Glutamatergic neuron (in vitro differentiated cells): ENCODE measurements at places on chromosomes 11 and 22. TPM values are rescaled to one million over a fixed set of nuclear protein-coding genes. Genes with fewer than 3 reads are reported as not detected.

Gene UFD1
- 48.0 TPM for total RNA-seq

DNA sequence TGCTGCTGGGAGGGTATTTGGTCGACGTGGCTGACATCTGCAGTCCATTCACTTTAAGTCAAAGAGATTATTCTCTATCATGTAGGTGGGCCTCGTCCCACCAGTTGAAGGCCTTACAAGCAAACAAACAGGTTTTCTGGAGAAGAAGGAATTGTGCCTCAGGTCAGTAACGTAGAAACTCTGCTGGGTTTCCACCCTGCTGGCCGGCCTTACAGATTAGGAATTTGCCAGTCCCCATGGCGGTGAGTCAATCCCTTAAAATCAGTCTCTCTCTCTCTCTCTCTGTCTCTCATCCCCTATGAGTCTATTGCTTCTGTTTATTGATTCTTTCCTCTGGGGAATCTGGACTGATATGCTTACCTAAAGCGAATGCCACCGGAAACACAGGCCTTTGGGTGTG, 75.4 kb upstream of the FGF3 start:
- peak overlapping the region; percentile 36 for H3K4me3 ChIP-seq
- H3K27me3 ChIP-seq = peaks cover 21% of the 10 kb centered on the region
- H3K36me3 ChIP-seq = peaks cover 11% of the 10 kb centered on the region
- DNase-seq = no peak

Gene DUSP8
- 123 TPM for total RNA-seq

DNA sequence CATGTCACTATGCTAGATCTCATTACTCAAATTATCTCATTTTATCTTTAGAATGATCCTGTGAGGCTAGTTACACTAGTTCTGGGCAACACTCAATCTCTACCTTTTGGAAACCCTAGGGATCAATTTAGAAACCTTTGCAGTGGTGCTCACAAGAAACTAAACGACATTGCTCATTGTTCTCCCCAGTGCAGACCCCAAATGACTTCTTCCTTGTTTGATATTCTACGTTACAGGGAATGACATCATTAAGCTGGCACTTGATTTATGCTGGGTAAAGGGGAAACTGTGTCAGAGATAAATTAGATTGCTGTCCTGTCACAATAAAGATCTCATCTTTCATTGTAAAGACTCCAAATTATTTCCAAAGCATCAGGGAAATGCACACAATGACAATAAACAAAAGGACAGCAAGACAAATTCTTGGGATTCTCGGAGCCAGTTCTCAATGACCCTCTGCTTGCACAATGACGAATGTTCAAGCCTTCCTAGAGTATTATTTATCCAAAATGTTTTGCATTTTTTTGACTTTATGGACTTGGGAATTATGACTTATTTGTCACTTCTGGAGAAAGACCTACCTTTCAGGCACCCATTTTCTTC, 1121.8 kb upstream of the TENM4 start:
- no peak overlapping the region for H3K4me3 ChIP-seq
- H3K4me1 ChIP-seq = no peaks in the 10 kb centered on the region
- DNase-seq = no peak
- no peaks in the 10 kb centered on the region for H3K36me3 ChIP-seq
- no peak overlapping the region for H3K27ac ChIP-seq

Gene OR5B21
- total RNA-seq = not detected

DNA sequence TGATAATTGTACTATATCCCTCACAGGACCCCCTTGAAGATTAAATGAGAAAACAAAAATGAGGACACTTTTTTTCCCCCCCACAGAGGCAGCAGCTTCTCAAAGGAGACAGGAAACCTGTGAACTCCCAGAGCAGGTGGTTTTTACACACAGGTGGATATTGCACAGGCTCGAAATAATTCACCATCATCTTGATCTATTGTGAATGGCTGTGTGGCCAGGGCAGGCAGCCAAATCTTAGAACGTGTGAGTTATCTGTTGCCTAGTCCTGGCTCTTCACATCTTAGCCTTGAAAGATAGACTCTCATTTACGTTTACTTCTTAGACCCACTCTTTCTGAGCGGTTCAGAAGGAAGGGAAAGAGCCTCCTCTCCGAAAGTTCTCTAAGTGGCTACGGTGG, 23.5 kb downstream of the PPFIBP2 start:
- peaks cover 7% of the 10 kb centered on the region for H3K27me3 ChIP-seq
- H3K4me1 ChIP-seq = no peaks in the 10 kb centered on the region
- DNase-seq = no peak
- no peak overlapping the region for H3K27ac ChIP-seq
- H3K36me3 ChIP-seq = no peaks in the 10 kb centered on the region
- H3K4me3 ChIP-seq = no peak overlapping the region

Gene PLEKHA7
- 5.7 TPM for total RNA-seq

- H3K36me3 ChIP-seq = no peaks in the 10 kb centered on the region
- H3K27me3 ChIP-seq = peaks cover 8% of the 10 kb centered on the region
- no peak overlapping the region for H3K27ac ChIP-seq
- no peak overlapping the region for H3K4me3 ChIP-seq
Measured at GRCh38 chr11:131902421-131902820, 532.0 kb downstream of the NTM start.

Gene FGF19
- total RNA-seq = 5.1 TPM

GRCh38 chr22:30127749-30128166, 47.5 kb downstream of the HORMAD2 start:
- H3K4me1 ChIP-seq = no peaks in the 10 kb centered on the region
- no peaks in the 10 kb centered on the region for H3K36me3 ChIP-seq
- H3K27ac ChIP-seq = no peak overlapping the region
- H3K27me3 ChIP-seq = no peaks in the 10 kb centered on the region

Gene TP53AIP1
- 0.34 TPM for total RNA-seq

- peak overlapping the region; percentile 95 for H3K27ac ChIP-seq
- H3K27me3 ChIP-seq = peaks cover 6% of the 10 kb centered on the region
- H3K4me3 ChIP-seq = peak overlapping the region; percentile 56
- DNase-seq = peak; percentile 79
- peaks cover 16% of the 10 kb centered on the region for H3K4me1 ChIP-seq
- no peaks in the 10 kb centered on the region for H3K36me3 ChIP-seq
Measured at GRCh38 chr11:61949169-61950034, 749 bp upstream of the BEST1 start.

Gene LMO1
- 5.7 TPM for total RNA-seq

DNA sequence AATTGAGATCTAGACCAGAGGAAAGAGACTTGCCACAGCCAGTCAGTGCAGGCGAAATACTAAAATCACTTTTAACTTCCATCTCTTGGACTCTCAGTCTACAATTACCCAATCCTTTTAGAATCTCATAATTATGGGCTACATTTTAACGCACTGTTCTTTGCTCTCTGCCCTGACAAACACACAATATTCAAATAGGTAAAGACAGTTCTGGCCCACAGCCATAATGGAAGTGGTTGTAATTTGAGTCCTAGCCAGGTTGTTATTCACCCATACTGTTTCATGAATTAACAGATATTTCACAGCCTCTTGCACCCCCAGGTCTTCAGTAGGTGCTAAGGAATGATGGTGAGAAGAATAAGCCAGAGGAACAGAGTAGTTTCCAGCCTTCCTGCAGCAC, 830 bp downstream of the C11orf97 start:
- H3K4me1 ChIP-seq = no peaks in the 10 kb centered on the region
- peaks cover 2% of the 10 kb centered on the region for H3K27me3 ChIP-seq
- peak overlapping the region; percentile 44 for H3K4me3 ChIP-seq
- H3K27ac ChIP-seq = no peak overlapping the region
- no peaks in the 10 kb centered on the region for H3K36me3 ChIP-seq

DNA sequence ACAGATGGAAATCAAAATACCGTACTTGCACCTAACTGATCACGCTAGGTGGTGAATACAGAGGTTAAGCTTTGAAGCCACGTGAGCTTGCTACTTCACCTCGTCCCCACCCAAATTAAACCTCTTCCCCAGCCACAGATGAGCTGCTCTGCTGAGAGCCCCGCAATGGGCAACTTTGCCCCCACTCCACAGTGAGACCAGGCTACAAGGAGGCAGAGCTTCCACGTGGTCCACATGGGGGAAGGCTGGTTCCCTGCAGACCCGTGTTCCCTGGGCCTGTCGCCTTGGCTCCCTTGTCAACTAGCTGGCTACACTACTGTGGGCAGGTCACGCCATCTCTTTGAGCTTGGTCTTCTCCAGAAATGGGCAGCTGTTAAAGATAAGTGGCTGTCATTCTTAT, 10.9 kb downstream of the CD5 start:
- H3K4me1 ChIP-seq = peaks cover 11% of the 10 kb centered on the region
- no peak for DNase-seq
- H3K36me3 ChIP-seq = peaks cover 7% of the 10 kb centered on the region
- peaks cover 2% of the 10 kb centered on the region for H3K27me3 ChIP-seq

Gene PGA4
- total RNA-seq = not detected

DNA sequence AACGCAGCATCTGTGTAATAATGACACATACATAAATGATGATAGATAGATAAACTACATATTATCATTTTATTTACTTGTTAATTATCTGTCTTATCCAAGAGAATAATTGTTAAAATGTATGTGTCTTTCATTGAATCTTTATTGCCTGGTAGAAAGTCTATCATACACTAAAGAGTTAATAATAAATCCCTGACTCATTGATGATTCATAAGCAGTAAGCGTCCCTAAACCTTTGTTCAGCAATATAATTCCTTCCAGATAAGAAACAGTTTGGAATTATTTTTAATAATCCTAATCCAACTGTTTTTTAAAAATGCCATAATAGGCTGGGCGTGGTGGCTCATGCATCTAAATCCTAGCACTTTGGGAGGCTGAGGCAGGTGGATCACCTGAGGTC, 655.6 kb upstream of the CNTN5 start:
- no peaks in the 10 kb centered on the region for H3K4me1 ChIP-seq
- no peaks in the 10 kb centered on the region for H3K36me3 ChIP-seq
- H3K27me3 ChIP-seq = no peaks in the 10 kb centered on the region
- H3K27ac ChIP-seq = no peak overlapping the region
- DNase-seq = no peak

Gene KAT5
- 71.3 TPM for total RNA-seq

Gene CALCA
- not detected for total RNA-seq
